Tibial nerve (tissue), 4 donors: ENCODE measurements at places on chromosomes 13 and 19.

DNA sequence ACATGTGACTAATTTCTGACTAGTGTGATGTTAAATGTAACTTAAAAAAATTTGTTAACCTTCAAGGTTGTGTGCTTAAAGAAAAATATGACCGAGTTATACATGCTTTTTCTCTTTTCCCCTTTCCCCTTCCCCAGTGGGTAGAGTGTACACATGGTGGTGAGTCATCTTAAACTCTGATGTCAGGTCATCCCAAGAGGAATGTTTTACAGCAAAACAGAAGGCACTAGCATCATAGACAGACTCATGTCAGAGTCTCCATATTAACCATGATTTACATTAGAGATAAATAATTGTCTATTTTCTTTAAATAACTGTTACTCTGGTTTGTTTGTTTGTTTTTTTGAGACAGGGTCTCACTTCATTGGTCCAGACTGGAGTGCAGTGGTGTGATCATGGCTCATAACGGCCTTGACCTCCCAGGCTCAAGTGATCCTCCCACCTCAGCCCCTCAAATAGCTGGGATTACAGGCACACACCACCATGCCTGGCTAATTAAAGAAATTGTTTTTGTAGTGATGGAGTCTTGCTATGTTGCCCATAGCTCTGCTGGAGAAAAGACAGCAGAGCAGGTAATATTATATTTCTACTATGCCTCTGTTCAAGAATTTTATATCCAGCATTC, 160.4 kb upstream of the PCDH9 start:
- H3K27ac ChIP-seq: no peak overlapping the region
- no peaks in the 10 kb centered on the region for H3K27me3 ChIP-seq
- no peaks in the 10 kb centered on the region for H3K4me1 ChIP-seq
- H3K36me3 ChIP-seq: no peaks in the 10 kb centered on the region
- H3K4me3 ChIP-seq: no peak overlapping the region
- no peak for DNase-seq

- no peak for DNase-seq
- H3K4me3 ChIP-seq: peak overlapping the region; percentile 99
- H3K27ac ChIP-seq: peak overlapping the region; percentile 99
- no peaks in the 10 kb centered on the region for H3K27me3 ChIP-seq
- H3K4me1 ChIP-seq: peaks cover 66% of the 10 kb centered on the region
Observed at GRCh38 chr19:2050349-2050990, 574 bp downstream of the MKNK2 start.

GRCh38 chr13:50612717-50613116, 230.8 kb downstream of the DLEU7 start:
- H3K4me3 ChIP-seq: no peak overlapping the region
- no peaks in the 10 kb centered on the region for H3K4me1 ChIP-seq
- H3K27ac ChIP-seq: no peak overlapping the region
- H3K36me3 ChIP-seq: no peaks in the 10 kb centered on the region

GRCh38 chr19:50994129-50994528, 7.3 kb downstream of the KLK8 start:
- DNase-seq: no peak
- no peaks in the 10 kb centered on the region for H3K4me1 ChIP-seq
- H3K4me3 ChIP-seq: no peak overlapping the region
- H3K27me3 ChIP-seq: no peaks in the 10 kb centered on the region
- no peak overlapping the region for H3K27ac ChIP-seq

- H3K27me3 ChIP-seq: no peaks in the 10 kb centered on the region
- H3K36me3 ChIP-seq: no peaks in the 10 kb centered on the region
- H3K4me1 ChIP-seq: no peaks in the 10 kb centered on the region
- no peak overlapping the region for H3K27ac ChIP-seq
- H3K4me3 ChIP-seq: no peak overlapping the region
Observed at GRCh38 chr13:41383386-41383785, 72.3 kb downstream of the NAA16 start.

- no peaks in the 10 kb centered on the region for H3K27me3 ChIP-seq
- peaks cover 100% of the 10 kb centered on the region for H3K36me3 ChIP-seq
- peaks cover 12% of the 10 kb centered on the region for H3K4me1 ChIP-seq
- DNase-seq: no peak
Observed at GRCh38 chr19:5137571-5138124, 168.7 kb downstream of the KDM4B start.

DNA sequence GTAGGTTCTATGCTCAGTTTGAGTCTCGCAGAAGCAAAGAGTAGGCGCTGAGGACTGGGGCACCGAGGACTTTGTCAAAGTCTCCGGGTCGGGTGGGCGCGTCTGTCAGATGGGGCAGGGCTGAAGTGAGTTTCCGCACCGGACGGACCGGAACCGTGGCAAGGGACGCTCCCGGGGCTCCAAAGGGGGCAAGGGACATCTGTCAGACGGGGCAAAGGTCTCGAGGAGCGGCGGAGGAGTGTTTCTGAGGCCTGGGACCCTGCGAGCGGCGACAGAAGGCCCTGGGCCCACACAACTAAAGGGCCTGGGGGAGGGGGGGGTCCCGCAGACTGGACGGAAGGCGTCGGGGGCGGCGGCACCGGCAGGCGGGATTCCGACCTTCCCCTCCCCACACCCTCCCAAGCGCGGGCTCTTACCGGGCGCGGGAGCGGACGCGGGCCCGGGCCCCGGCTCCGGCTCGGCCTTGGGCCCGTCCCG, 13.3 kb upstream of the AKAP8L start:
- H3K4me1 ChIP-seq: peaks cover 45% of the 10 kb centered on the region
- no peaks in the 10 kb centered on the region for H3K27me3 ChIP-seq
- peak overlapping the region; percentile 74 for H3K4me3 ChIP-seq
- H3K27ac ChIP-seq: peak overlapping the region; percentile 54

GRCh38 chr13:72890546-72890945, 108.6 kb downstream of the PIBF1 start:
- H3K27me3 ChIP-seq: no peaks in the 10 kb centered on the region
- H3K4me1 ChIP-seq: no peaks in the 10 kb centered on the region
- H3K27ac ChIP-seq: no peak overlapping the region
- H3K4me3 ChIP-seq: no peak overlapping the region
- H3K36me3 ChIP-seq: no peaks in the 10 kb centered on the region

DNA sequence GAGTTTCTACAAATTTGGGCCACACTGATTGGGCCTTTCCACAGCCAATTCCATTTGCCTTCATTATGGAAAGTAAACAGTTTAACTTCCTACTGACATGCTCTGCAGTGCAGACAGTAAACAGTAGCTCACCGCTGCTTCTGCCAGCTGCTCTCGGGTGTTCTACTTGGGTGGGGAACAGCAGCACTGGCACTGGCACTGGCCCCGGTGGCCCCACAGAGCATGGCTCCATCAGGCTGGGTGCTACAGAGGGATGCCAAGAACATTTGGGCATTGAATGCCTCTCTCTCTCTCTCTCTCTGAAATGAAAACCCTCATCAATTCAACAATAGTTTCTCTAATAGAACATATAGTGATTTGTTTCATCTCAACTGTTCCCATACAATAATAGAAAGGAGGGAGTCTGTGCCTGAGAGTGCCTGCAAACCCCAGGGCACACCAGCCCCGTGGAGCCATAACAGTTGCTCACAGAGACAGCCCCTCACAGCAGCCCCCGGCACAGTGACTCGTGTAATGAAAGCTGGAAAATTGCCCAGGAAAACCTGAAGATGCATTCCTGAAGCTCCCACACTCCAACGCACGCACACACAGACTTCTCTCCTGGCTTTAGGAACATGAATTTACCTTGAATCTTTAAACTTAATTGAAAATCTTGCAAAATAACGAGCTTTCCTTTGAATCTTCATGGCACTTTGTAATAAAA, 38.2 kb upstream of the GJB6 start:
- H3K36me3 ChIP-seq: no peaks in the 10 kb centered on the region
- no peak for DNase-seq
- no peaks in the 10 kb centered on the region for H3K27me3 ChIP-seq
- H3K27ac ChIP-seq: no peak overlapping the region

GRCh38 chr13:40120288-40120687, 464.8 kb downstream of the COG6 start:
- no peak for DNase-seq
- H3K36me3 ChIP-seq: no peaks in the 10 kb centered on the region
- no peak overlapping the region for H3K4me3 ChIP-seq
- peaks cover 19% of the 10 kb centered on the region for H3K4me1 ChIP-seq
- peak overlapping the region; percentile 77 for H3K27ac ChIP-seq

DNA sequence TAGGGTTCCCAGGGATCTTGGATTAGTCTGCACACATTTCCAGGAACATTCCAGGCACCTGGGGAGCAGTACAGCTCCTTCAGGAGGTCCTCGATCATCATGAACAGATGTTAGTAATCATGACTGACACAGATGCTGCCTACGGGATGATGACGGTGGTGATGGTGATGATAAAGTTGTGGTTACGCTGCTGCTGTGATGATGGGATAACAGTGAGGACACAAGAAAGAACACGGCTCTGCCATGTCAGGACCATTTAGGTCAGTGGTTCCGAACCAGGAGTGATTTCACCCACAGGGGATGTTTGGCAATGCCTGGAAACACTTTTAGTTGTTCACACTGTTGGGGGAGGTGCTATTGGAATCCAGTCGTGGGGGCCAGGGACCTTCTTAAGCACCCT, 1193.0 kb downstream of the UQCRFS1 start:
- no peaks in the 10 kb centered on the region for H3K27me3 ChIP-seq
- no peak overlapping the region for H3K27ac ChIP-seq

DNA sequence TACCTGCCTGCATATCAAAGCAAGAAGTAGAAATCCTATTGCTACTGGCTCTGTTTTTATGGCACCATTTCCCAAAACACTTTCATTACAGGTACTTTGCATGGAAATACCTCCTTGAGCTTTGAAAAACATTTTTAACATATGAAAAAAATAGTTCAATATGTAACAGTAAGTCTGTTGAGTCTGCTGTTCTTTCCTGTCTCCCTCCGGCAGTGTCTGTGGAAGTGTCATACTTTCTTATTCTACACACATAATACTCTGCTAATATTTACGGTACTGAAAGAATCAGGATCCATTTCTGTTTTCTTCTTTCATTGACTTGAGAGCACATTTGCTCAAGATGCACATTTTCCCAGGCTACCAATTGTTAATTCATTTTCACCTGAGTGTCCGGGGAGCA, 8.2 kb upstream of the SERTM1 start:
- H3K27me3 ChIP-seq: peaks cover 3% of the 10 kb centered on the region
- DNase-seq: no peak

GRCh38 chr13:30038884-30039283, 188.5 kb upstream of the UBL3 start:
- no peaks in the 10 kb centered on the region for H3K27me3 ChIP-seq
- H3K27ac ChIP-seq: no peak overlapping the region
- no peaks in the 10 kb centered on the region for H3K4me1 ChIP-seq
- H3K4me3 ChIP-seq: no peak overlapping the region
- H3K36me3 ChIP-seq: no peaks in the 10 kb centered on the region
- no peak for DNase-seq

DNA sequence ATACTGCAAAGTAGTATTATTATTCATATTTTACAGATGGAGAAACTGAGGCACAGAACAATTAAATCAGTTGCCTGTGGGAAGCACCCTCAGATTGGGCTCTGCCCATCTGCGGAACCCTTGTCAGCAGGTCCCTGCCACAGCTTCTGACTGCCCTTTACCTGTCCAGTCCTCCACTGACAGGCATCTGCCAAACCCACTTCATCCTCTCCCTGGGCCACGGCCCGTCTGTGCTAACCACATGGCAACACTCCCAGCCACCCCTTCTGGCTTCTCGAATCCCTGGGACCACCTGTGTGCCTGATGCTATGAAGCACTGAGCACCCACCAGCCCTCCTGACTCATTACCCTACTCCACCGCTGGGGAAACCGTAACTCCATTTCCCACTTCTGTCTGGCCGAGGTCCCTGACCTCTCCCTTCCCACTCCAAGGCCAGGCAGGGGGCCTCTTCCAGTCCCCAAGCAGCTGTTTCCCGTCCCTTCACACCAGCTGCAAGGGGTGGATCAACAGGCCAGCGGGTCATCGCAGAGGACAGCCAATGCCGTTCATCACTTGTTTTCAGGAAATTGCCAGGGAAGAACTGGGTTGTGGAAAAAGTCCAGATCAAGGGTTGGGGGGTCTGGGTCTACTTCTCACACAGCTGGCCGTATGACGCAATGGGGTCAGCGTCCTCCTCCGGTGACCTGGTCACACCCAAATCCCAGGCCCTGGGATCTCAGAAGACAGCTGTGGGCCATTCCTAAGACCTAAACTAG, 2.5 kb downstream of the KANK3 start:
- no peaks in the 10 kb centered on the region for H3K36me3 ChIP-seq
- H3K4me3 ChIP-seq: no peak overlapping the region
- no peak overlapping the region for H3K27ac ChIP-seq
- no peaks in the 10 kb centered on the region for H3K27me3 ChIP-seq
- DNase-seq: no peak
- no peaks in the 10 kb centered on the region for H3K4me1 ChIP-seq

GRCh38 chr19:980133-980998, 3.8 kb upstream of the WDR18 start:
- no peaks in the 10 kb centered on the region for H3K27me3 ChIP-seq
- no peak overlapping the region for H3K27ac ChIP-seq
- H3K4me1 ChIP-seq: peaks cover 17% of the 10 kb centered on the region
- H3K36me3 ChIP-seq: no peaks in the 10 kb centered on the region
- no peak overlapping the region for H3K4me3 ChIP-seq

GRCh38 chr19:2524840-2525723, 49.2 kb downstream of the GADD45B start:
- no peak overlapping the region for H3K27ac ChIP-seq
- DNase-seq: no peak
- no peaks in the 10 kb centered on the region for H3K36me3 ChIP-seq
- H3K27me3 ChIP-seq: no peaks in the 10 kb centered on the region
- peaks cover 25% of the 10 kb centered on the region for H3K4me1 ChIP-seq
- no peak overlapping the region for H3K4me3 ChIP-seq

DNA sequence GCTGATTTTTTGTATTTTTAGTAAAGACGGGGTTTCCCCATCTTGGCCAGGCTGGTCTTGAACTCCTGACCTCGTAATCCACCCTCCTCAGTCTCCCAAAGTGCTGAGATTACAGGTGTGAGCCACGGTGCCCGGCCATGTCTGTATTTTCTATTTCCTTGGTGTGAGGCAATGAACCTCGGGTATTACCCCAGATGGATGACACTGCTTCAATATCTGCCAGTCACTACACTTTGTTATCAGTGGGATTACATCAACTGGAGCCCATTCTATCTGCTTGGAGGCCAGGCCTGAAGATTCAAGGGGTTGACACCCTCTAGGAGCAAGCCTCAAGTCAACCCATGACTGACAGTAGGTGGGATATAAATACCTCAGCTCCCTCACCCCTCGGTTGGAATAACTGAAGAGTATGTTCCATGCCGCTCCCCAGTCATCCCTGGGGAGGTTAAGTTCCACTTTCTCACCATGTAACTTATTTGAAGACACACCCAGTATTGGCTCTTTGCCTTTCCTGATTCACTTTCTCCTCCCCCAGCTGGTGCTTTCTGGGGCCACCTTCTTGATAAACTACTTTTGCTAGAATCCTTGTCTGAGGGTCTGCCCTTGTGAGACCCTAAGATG, 992 bp upstream of the ADGRE1 start:
- H3K4me3 ChIP-seq: no peak overlapping the region
- no peaks in the 10 kb centered on the region for H3K4me1 ChIP-seq
- DNase-seq: no peak
- no peaks in the 10 kb centered on the region for H3K27me3 ChIP-seq

DNA sequence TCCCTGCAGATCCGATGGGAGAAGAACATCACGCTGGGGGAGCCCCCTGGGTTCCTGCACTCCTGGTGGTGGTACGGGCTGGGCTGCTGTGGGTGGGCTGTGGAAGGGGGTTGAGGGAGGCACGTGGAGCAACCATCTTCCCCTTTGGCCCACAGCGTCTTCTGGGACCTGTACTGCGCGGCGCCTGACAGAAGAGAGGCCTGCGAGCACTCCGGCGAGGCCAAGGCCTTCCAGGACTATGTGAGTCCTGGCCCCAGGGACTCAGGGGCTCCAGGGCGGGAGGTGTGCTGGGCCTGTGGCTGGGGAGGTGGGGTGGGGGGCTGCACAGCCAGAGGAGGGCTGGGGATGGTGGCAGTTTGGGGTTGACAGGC, 8.5 kb downstream of the SSBP4 start:
- H3K4me3 ChIP-seq: no peak overlapping the region
- no peak for DNase-seq
